Right ventricle myocardium inferior (tissue), 1 donor: ENCODE measurements at places on chromosomes 7 and 10. TPM values are rescaled to one million over a fixed set of nuclear protein-coding genes. Genes with fewer than 3 reads are reported as not detected.

The HMX2 gene
- not detected for total RNA-seq

The GPR146 gene
- total RNA-seq = 30.6 TPM

The CRHR2 gene
- total RNA-seq = 0.35 TPM

The TAC1 gene
- total RNA-seq = not detected

The NRG3 gene
- total RNA-seq = not detected

The PKD2L1 gene
- total RNA-seq = not detected

GRCh38 chr7:120475994-120476393 is 203.0 kb downstream of the KCND2 start:
- DNase-seq = no peak

- no peak for DNase-seq
Measured at GRCh38 chr10:129033790-129034272, 433.2 kb upstream of the MGMT start.

DNA sequence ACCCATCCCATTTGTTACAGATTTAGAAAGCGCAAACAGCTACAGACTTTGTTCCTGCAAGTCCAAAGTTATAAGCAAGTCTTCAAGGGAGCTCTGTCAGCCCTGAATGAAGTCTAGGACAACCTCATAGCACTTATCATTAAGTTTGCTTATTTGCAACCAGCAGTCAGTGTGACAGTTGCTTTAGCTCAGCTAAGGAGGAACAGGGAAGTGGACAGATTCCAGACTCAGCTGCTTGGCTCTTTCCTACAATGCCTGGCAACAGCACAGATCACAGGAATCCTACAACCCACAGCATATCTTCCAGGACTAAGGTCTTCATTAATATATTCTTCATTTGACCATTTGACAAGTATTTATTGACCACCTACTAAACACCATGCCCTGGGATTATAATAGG is 17.4 kb upstream of the KIF5B start:
- DNase-seq = no peak

DNA sequence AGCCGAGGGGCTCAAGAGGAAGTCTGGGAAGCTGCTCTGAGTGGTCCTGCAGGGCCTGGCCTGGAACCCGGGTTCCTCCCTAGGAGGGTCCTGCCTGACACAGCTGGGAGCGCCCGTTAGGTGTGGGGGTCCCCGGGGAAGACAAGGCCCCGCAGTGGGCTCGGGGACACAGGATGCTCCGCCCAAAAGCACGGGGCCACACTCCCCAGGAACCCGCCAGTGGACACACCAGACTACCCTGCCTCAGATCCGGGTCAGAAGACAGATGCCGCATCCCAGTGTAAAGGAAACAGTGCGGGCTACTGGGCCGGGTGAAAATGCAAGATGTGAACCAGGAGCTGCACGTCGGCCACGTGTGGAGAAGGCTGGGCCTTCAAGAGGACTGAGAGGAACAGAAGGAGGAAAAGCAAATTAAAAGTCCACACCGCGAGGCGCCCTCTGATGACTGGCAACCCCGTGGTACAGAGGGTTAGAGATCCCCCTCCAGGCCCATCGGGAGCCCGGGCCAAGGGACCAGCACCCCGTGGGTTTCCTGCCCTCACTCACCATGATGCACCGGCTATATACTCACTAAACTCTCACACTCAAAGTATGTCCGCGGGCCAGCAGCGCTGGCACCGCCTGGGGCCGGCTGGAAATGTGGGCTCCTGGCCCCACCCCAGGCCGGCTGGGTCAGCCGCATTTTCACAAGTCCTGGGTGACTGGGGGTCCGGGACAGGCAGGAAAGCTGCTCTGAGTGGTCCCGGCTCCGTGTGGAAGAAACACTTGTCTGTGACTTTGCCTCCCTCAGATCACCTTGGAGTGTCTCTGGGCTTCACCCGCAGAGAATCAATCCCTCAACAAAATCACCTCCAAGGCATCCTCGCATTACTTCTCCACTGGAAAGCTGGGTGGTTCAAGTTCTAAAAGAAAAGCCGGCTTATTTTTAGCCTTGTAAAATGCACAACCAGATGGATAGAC is 6.1 kb downstream of the STK32C start:
- no peak for DNase-seq

DNA sequence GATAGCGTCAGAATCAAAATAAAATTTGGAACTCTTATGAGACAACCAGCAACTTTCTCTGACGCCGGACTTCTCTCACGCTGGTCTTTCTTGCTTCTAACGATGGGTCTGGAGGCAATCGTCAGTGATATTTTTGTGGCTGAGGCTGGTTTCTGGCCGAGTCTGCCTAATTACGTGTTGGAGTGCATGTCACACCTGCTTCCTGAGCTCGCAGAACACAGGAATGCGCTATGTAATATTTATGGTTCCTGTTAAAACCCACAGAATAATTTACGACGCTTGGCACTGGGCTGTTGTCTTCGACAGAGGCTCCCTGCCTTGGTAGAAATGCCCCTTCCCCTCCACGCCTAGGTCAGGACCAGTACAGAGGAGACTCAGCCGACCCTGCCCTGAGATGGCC is 64.9 kb downstream of the NPTX2 start:
- DNase-seq = no peak

- no peak for DNase-seq
Measured at GRCh38 chr7:42587806-42588205, 324.1 kb downstream of the C7orf25 start.
